ENCODE measurements at places on chromosomes 3 and 15. TPM values are rescaled to one million over a fixed set of nuclear protein-coding genes. Genes with fewer than 3 reads are reported as not detected.

- no peak for DNase-seq
Observed at GRCh38 chr3:68909719-68910118, 22.6 kb downstream of the TAFA4 start.

GRCh38 chr3:14434126-14434497, 31.7 kb downstream of the SLC6A6 start:
- no peak for DNase-seq

DNA sequence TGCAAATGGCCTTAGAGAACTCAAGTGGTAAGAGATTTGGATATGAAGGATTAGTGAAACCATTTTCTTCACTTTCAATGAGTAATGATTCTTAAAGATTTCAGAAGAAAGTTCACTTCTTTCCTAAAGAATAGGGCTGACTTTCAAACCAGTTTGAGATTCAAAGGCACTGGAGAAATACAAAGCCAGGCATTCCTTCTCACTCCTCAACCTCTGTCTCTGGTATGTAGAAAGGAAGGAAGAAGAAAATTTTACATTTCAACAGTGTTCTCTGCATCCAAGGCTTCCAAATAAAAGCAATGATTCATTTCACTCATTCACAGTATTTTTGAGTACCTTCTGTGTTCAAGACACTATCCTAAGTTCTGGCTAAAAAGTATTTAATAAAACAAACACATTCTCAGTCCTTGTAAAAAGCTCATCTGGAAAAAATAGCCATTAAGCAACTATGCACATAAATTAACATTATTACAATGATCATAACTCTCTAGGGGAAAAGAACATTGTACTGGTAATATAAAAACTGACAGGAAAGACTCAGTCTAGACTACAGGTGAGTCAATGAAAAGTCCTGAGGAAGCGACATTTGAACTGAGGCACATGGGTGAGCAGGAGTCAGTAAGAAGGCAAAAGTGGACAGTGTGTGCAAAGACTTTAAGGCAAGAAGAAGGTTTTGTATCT, 79.5 kb downstream of the IMPG2 start:
- no peak for DNase-seq

DNA sequence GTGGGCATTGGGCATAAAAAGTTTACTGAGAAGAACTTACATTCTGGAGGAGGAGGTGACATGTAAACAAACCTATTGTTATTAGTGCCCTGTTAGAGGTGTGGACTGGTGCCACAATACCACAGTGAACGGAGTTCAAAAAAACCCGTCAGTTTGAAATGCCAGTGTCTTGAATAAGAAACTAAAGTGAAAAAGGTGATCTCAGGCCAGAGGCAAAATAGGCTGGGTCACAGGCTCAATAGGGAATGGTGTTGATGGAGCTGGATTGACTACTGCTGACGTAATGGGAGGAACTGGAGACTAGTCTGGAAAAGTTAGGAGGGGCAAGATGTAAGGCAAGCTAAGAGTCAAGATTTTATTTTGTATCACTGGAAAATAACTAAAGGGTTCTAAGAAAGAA, 1.6 kb upstream of the DCBLD2 start:
- no peak for DNase-seq

DNA sequence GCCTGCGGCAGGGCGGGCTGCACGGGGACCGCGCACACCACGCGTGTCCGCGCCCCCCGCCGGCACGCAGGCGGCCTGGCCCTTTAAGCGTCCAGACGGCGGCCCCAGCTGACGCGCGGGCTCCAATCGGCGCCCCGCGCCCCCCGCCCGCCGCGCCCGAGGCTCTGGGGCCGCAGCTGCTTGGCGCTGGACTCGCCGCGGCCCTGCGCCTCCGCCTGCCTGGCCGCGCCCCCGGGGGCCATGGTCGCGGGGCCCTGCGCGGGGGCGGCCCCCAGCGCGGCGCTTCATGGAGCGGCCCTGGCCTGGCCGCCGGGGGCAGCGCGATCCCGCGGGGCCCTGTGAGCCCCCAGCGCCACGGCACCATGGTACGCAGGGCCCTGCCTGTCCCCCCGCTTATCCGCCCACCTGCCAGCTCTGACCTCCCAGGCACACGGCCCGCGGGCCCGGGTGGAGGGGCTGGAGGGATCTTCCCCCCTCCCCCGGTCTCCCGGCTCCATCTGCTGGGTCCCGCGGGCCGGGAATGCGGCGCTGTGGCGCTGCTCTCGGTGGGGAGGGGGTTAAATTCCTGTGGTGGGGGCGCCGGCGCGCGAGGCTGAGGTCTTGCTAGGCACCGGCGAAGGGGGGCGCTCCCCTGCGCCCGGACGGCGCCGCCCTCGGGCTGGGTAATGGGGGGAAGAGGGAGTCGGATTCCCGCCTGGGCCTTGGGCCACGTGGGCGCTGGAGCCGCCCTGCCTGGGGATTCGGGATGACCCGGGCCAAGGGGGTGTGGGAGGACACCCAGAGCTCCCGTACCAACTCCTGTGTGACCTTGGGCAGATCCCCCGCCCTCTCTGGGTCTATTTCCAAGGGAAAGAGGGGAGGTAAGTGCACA, 1.1 kb downstream of the ZBTB47 start:
- no peak for DNase-seq

DNA sequence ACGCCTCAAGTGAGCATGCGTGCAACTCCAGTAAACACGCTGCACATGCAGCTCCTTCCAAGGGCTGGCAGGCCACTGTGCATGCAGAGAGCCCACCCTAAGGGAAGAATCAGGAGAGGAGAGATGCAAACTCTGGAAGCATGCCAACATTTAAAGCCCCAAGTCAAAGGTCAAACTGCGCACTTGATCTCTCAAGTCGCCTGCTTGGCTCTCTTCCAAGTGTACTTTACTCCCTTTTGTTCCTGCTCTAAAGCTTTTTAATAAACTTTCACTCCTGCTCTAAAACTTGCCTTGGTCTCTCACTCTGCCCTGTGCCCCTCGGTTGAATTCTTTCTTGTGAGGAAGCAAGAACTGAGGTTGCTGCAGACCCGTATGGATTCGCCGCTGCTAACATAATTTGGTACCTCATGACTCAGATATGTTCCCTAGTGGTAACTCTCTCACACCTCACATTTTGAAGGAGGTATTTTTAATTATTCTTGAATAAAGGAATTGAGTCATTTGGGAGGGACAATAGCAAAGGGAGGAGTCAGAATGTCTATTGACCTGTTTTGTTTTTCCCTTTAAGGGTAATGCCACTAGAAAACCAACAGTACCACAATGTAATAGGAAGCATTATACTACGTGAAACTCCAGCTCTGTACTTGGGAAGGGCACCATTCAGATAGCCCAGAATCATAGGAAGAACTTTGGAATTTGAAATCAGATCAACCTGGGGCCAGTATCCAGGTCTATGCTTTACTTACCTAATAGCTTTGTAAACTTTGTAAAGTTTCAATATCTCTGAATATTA, 19.6 kb upstream of the DGKG start:
- DNase-seq, result no peak

GRCh38 chr3:52561028-52561747, 24.8 kb downstream of the UQCC5 start:
- no peak for DNase-seq

DNA sequence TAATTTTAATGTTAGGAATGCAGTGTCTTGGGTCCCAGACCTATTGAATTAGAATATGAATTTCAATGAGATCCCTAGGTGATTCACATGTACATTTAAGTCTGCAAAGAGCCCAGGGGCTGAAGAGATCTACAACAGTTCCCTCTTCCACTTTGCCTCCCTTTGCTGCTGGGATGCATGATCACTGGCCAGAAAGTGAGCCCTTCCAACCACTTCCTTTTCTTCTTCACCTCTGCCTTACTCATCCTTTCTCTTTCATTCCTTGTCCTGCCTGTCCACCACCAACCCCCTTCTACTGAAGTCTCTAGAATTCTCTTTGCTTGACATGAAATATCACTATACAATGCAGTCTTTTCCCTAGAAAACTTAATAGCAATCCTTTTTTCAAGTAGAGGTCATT, 222.4 kb upstream of the LRIG1 start:
- no peak for DNase-seq

DNA sequence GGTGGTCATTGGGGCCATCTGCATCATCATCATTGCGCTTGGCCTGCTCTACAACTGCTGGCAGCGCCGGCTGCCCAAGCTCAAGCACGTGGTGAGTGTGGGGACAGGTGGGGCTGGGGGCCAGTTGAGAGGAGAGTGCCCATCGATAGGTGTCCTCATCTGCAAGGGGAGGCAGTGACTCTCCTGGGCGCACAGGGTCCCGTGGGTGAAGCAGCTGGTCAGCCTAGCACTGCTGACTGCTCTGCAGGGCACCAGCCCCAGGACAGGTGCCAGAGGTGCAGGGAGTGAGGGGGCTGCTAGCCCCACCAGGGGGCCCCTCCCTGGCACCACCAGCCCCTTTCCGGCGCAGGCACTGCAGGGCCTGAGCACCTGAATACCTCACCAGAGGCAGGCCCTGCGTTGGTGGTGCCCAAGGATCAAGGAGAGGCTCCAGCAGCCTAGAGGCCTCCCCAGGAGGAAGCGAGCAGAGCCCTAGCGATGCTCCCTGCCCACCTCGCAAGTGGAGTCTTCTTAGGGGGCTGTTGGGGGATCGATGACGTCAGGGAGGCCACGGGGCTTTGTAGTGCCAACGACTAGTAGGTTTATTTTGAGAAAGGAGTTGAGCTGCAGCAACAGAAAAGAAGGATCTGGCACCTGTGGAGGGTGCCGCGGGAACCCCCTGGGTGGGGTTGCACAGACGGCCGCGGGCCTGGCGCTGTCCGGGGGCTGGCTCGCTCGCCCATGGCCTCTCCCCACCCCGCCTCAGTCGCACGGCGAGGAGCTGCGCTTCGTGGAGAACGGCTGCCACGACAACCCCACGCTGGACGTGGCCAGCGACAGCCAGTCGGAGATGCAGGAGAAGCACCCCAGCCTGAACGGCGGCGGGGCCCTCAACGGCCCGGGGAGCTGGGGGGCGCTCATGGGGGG, 976 bp upstream of the ABTB1 start:
- DNase-seq, result peak; percentile 51

- DNase-seq, result no peak
Observed at GRCh38 chr3:47622671-47623461, 44.2 kb upstream of the CSPG5 start.

The MKRN2OS gene
- 1.0 TPM for total RNA-seq

- DNase-seq, result no peak
Observed at GRCh38 chr3:9390265-9390888, 7.0 kb upstream of the SETD5 start.

DNA sequence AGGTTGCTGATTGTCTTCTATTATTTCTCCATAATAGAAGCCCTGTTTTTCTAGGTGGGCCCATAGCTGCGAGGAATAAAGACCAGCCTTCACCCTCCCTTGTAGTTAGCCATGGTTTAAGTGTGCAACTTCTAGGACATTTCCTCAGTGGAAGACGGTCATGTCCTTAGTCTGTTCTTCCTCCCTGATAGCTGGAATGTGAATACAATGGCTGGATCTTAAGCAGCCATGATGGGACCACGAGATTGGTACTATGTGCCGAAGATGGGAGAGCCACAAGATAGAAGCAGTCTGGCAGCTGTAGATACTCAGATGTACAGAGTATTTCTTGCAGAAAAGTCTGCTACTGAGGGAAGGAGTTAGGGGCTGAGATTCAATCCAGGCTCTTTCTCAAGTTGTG, 152.9 kb downstream of the PTPRG start:
- no peak for DNase-seq

The GOLGA8H gene
- 0.16 TPM for total RNA-seq

GRCh38 chr15:74829486-74829885, 3.1 kb downstream of the CPLX3 start:
- no peak for DNase-seq

DNA sequence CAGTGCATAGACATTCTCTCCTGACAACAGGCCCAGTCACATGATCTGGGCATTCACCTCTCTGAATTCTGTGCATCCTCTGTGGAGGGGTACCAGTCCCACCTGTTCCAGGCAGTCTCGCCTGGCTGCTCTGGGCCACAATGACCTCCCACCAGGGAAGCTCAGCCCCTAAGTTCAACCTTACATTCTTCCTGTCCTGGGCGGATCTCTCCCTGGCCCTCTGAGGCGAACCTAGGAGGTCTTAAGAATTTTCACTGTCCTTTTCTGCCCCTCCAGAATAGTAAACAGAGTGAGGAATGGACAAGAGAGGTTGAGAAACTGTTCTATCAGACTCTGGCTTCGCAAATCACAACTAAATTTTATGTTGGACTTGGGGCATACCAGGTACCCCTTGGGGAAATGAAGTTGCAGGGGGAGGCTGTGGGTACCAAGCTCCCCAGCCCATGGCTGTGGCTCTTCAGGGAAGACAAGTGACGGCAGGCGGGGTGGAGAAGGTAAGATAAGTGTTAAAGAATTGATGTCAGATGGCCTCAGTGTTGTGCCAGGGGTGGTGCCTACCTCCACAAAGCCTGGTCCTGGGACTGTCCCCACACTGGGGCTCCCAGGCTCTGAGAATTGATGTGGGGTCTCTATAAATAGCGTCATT, 5.3 kb downstream of the SCN5A start:
- DNase-seq, result peak; percentile 2

The CYP8B1 gene
- total RNA-seq, result not detected

- no peak for DNase-seq
Observed at GRCh38 chr3:185943760-185944106, 5.9 kb upstream of the TRA2B start.

The MGLL gene
- total RNA-seq, result 79.5 TPM

The SIDT1 gene
- 52.8 TPM for total RNA-seq

The SLC28A1 gene
- 0.59 TPM for total RNA-seq

The GABRR3 gene
- not detected for total RNA-seq

- no peak for DNase-seq
Observed at GRCh38 chr3:110684466-110684865, 387.1 kb upstream of the NECTIN3 start.

GRCh38 chr15:65338823-65339222, 34.3 kb downstream of the RNU5B-1 start:
- no peak for DNase-seq

The IL20RB gene
- total RNA-seq, result 1.6 TPM

DNA sequence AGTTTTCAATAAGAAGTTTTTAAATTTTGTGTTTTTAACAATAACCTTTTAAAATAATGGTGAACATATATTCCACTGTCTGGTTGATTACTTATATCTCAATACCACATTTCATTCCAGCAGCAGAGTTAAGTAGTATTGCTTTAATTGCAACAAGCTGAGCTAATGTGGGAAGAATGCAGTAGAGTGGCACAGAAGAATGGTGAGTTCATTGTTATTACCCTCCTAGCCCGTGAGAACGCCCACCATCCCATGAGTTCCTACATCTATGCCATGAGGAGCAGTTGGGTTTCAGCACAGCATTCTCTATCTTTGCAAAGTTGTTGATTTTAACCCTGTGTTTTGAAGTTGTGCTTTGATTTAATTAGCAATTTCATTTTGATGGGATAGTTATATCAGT, 17.8 kb upstream of the NR2E3 start:
- DNase-seq, result no peak

The CHRNA5 gene
- total RNA-seq, result 4.3 TPM

GRCh38 chr3:134103470-134103869, 73.7 kb upstream of the SLCO2A1 start:
- DNase-seq, result no peak

DNA sequence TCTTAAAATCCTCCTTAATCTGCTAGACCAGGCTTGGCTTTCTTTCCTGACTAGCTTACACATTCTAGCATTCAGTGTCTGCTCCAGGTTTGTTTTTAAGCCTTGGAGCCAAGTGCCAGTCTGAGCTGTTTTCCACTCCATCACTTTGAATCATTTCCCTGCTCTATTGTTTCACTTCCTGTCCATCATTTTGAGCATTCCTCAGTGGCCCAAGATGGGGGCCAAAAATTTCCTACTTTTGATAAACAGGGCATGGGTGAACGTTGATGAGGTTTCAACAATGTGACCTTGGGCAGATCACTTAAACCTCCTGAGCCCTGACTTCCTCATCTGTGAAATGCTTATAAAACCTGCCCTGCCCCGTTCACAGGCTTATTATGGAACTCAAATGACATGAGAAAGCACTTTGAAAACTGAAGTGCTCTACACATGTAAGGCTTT, 4.4 kb downstream of the CYP19A1 start:
- DNase-seq, result no peak
